ENCODE measurements at places on chromosomes 1 and 21.

GRCh38 chr1:68904477-68904876, 407.6 kb upstream of the DEPDC1 start:
- no peak for DNase-seq

GRCh38 chr1:55640708-55641473, 425.7 kb upstream of the USP24 start:
- DNase-seq, result peak; percentile 54

DNA sequence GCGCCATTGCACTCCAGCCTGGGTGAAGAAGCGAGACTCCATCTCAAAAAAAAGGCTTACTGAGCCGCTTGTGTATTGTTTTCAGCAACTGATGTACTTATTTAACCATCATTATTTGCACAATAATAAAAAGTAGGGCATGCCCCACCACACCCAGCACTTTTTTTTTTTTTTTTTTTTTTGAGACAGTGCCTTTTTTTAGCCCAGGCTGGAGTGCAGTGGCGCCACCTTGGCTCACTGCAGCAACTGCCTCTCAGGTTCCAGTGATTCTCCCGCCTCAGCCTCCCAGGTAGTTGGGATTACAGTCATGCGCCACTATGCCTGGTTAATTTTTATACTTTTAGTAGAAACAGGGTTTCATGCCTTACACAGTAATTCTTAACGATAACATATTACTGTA, 12.2 kb upstream of the TRNAU1AP start:
- no peak for DNase-seq

DNA sequence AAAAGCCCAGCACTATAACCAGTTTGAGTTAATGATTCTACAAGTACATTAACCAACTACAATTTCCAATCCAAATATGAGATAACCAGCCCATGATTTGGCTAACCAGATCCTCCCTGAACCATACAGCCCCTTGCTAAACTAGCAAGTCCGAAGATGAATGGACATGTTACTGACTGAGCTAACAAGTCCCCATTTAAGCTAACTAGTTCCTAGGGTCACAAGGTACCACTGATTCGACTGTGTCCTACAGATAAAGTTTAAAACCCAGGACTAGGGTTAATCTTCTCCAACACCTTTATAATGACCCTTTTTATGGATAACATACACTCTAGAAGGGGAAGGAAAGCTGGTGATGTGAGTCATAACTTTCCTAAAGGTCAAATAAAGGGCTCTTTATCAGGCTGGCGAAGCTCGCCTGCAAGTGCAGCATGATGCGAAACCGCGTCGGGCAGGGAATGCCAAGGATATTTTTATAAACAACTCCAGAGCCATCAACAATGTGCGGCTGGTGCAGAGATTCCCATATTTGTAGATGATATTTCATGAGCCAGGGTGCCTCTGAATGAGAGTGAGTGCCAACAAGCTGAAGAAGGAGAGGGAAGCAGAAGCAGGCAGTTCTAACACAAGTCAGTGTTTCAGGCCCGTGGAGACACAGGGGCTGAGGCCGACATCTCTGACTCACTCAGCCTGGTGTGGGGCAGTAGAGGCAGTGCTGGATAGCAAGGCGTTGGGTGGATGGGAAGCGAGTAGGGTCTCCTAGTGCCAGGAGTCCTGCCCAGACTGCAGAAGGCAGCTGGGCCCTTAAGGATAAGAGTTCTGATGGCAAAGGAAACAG, 75.6 kb upstream of the ROR1 start:
- no peak for DNase-seq

GRCh38 chr1:158145173-158145719, 35.4 kb upstream of the CD1D start:
- DNase-seq, result no peak

DNA sequence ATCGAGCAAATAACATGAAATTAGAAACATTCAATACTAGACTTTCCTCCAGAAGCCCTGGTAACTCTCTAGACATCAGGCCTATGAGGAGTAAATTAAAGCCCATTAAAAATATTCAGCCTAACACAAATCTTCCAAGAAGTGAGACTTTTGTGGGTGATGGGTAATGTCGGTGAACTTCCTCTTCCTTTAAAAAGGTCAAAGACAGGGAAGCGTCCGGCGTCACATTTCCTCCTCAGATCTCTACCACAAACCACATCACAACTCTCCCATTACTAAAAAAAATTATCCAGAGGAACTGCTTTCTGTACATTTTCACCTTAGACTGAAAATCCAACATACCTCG, 1.4 kb downstream of the EIF4G3 start:
- peak; percentile 83 for DNase-seq

DNA sequence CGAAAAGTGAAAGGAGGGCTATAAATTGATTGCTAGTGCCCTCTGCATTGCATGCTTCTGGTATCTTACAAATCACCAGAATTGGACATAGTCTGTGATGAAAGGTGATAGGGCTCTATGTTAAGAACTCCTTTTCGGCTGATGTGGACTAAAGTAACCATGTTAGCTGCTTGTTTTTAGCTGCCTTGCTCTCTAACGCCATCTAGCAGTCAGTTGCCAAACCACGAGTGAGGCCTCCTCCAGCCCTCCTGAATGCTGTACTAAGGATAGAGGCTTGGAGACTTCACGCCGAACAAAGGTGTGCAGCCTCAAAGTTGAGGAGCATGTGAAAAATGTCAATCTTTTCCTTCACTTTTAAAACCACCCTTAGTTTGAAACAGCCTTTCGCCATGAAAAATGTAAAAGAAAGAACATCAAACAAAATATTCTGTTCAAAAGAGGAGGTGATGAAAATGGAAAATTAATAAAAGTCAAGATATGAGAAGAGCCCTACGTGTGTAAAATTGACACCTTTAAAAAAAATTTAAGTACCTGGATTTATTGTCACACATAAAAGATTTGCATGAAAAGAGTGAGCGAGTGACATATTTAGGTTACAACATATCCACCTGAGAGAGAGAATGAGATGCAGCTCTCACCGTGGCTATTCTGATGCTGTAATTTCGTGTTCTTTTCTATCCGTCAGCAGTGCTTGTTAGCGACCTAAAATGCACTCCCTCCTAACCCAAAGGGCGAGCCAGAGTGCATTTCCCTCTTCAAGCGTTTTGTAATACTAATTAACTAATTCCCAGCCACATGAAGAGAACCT, 8.1 kb downstream of the LRRC53 start:
- DNase-seq, result peak; percentile 22

GRCh38 chr21:18989953-18990495, 586.4 kb upstream of the TMPRSS15 start:
- DNase-seq, result no peak

DNA sequence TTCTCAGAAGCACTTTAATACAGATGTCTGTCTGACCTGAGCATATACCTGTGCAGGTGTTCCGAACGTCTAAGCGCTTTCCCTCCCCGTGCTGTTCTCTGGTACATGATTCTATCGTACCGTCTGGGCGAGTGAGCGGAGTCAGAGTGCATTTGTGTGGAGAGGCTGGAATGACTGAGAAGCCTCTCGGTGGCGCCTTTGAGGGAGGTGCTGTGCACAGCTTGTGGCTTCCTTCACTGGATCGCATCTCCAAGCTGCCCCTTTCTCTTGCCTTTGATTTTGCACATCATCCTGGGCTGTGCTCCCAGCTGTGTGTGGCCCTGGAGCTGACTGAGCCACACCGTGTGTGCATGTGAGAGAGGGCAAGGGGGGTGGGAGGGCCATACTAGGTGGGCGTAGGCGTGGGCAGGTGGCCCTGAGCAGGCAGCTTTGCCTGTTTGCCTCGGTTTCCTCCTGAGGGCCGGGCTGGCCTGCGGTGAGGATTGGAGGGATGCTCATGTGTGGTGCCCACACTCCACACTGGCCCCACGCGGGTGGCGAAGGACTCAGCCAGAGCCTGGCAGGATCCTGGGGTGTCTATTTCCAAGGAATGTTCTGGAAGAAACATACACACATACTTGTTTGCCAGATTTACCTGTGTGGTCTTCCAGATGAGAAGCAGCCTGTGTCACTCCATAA, 105.3 kb downstream of the ADARB1 start:
- no peak for DNase-seq

- DNase-seq, result no peak
Measured at GRCh38 chr21:43754948-43755781, 20.9 kb downstream of the CSTB start.

GRCh38 chr1:212542761-212543187, 65.8 kb upstream of the ATF3 start:
- peak; percentile 96 for DNase-seq

GRCh38 chr1:68015369-68015768, 35.1 kb downstream of the DIRAS3 start:
- DNase-seq, result no peak

- peak; percentile 75 for DNase-seq
Measured at GRCh38 chr1:108512239-108513043, 47.5 kb upstream of the EEIG2 start.

DNA sequence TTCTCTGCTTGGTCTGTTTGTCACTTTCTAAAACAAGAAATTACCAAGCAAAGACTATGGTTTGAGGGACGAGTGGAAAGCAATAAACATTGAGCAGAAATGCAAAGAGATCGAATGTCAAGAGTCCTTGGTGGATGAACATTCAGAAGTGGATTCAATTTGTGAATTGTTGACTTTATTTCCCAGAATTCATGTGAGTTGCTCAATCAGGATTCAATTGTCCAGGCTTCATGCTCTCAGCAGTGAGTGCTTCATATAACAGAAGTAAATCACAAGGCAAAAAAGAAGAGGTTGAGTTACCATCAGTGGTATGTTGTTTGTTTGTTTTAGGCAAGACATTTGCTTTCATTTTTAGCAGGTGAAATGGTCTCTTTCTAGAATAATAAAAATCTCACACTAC, 31.9 kb downstream of the NGF start:
- no peak for DNase-seq

GRCh38 chr1:48033495-48034045, 36.4 kb upstream of the TRABD2B start:
- no peak for DNase-seq
